NCI-H1417 treated with DMSO at 0.1 percent for 48 hours (cell line): ENCODE measurements at places on chromosomes 16 and 17.

DNA sequence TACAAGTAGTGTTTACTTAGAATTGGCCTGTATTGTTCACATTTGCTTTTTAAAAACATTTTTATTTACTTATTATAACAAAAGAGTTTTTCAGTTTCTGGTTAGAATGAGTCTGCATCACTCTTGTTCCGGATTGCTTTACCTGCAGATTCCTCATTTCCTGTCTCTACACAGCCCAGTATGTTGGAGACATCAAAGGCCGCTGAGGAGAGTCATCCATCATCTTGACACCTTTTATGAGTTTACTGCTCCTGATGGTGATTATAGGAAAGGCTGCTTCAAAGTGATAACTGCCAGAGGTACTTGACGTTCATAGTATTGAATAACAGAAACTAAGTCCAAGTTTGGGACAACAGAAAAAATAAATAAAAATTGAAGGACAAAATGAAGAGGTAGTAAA, 490.5 kb upstream of the CA10 start:
- no peak for DNase-seq

DNA sequence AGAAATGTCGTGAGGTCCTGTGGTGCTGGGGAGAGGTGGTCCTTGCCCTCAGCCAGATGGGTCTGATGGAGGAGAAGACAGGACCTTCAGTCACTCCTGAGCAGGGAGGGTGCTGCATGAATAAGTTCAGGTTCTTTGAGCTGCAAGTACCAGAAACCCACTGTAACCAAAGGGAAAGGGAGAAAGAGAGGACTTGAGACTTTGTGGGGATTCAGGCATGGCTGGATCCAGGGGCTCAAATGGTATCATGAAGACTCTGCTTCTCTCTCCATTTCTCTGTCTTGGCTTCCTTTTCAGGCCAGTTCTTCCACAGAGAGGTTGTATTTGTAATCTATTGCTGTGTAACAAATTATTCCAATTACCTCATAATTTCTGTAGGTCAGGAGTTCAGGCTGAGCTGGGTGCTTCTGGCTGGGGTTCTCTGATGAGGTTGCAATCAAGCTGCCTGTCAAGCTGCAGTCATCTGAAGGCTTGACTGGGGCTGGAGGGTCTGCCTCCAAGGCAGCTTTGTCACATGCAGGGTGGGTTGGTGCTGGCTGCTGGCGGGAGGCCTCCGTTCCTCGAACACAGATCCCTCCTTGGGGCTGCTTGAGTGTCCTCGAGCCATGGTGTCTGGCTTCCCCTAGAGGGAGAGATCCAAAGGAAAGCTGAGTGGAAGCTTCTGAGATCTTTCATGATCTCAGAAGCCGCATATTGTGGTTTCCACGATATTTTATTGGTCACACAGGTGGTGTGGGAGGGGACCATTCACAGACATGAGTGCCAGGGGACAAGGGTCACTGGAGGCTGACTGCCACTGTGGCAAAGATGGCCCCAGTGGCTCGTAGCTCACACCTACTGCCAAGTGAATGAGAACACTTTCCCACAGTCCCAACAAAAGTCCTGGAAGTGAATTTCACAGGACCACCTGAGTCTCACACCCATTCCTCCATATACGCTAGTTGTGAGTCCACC, 5.9 kb upstream of the ADCY7 start:
- DNase-seq, result no peak

DNA sequence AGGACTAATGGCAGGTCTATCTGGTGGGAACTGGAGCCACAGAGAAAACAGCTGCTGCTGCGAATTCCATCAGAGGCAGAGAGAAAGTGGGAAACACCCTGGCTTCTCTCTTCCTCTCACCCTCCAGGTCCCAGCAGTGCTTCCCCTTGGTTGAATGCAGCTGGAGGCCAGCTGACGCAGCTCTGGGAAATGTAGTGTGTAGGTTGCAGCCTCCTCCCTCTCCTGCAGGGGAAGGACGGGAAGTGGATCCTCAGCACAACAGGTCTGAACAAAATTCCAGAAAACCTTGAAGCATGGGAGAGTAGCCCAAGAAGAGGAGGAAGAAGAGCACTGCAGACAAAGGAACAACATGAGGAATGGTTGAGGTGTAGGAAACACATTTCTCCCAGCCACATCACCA, 67.8 kb upstream of the MMP2 start:
- DNase-seq, result no peak

DNA sequence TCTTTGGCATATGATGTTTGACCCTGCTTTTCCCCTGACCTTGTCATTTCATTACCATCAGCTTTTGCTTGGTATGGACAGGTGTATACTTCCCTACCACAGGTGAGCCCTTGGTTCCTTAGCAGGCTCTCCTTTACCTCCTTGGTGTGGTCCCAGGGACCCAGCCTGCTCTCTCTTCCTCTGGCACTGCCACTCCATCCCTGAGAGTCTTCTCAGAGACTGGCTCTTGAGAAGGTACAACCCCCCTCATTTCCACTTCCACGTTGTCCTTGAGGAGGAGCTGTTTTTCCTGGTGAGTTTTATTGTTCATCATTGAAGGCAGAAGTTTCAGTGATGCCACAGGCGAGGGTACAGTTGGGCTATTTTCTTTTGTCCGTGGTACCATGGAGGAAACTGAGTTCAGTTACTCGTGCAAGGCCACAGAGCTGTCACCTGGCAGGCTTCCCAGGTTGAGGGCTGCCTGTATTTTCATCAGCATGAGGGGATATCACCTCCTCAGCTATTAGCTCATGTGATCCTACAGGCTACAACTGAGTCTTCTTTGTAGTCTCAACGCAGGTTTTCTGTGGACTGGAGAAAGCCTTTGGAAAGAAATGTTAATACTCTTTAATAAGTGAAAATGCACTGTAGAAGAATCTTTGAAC, 52.3 kb downstream of the MSI2 start:
- DNase-seq, result no peak

- DNase-seq, result peak; percentile 64
Observed at GRCh38 chr17:80035937-80036714, at the start of gene CCDC40. Gene CCDC40 (plus strand): TSS chr17:80036642. CDS start chr17:80036663, 21 bp downstream.

GRCh38 chr17:61286449-61286848, 113.2 kb upstream of the TBX2 start:
- DNase-seq, result no peak

- peak; percentile 28 for DNase-seq
Observed at GRCh38 chr16:75087375-75087979, 29.1 kb downstream of the LDHD start.

- no peak for DNase-seq
Observed at GRCh38 chr16:57024894-57025680, 35.7 kb downstream of the NLRC5 start.

GRCh38 chr16:66130296-66130905, 236.1 kb upstream of the CDH5 start:
- no peak for DNase-seq

- DNase-seq, result no peak
Observed at GRCh38 chr17:35807371-35808144, 1.7 kb upstream of the TAF15 start.

DNA sequence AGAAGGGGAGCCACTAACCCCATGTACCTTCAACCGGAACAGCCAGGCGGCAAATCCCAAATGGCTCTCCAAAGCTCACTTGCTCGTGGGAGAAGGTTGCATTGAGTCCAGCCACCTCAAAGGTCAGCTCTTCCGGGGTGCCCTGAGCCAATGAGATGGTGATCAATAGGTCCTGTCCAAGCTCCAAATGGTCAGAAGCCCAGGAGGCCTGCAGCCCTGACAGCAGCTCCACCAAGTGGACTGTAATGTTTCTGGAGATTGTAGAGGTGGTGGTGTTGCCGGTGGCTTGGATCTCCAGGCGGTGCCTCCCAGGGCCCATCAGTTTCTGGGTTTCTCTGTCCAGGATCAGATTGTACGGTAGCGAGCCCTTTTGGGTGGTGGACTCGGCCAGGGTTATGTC, 39.9 kb upstream of the BCO1 start:
- DNase-seq, result no peak

DNA sequence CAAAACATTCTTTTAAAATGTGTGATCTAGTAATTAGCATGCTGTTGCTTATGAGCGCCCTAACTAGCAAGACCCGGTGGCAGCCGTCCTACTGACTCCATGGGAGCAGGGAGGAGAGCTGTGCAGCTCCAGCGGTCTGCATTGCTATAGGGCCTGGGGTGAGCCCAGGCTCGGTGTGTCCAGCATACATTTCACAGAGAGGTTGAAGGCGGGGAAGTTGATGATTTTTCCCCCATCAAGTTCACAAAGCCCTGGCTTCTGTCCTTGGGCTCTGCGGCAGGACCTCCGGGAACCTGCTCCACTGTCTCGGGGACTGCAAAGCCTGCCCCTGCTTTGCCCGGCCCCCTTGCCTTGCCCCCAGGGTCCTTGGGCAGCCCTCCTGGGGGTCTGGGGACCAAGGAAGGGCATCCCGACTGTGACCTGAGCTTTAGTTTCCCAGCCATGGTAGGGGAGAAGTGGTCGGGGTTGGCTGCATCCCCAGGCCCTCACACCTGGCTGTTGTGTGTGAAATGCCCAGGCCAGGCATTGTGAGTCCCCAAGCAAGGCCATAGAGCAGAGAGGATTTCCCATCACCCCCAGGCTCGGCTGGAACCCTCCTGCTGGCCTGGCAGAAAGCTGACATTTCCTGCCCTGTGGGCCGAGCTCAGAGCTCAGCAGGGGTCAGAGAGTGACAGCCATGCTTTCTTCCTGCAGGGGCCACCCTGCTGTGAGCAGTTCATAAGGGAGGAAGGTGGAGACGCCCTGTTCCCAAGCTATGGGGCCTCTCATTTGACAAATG, 24.8 kb downstream of the KCNJ12 start:
- DNase-seq, result no peak

DNA sequence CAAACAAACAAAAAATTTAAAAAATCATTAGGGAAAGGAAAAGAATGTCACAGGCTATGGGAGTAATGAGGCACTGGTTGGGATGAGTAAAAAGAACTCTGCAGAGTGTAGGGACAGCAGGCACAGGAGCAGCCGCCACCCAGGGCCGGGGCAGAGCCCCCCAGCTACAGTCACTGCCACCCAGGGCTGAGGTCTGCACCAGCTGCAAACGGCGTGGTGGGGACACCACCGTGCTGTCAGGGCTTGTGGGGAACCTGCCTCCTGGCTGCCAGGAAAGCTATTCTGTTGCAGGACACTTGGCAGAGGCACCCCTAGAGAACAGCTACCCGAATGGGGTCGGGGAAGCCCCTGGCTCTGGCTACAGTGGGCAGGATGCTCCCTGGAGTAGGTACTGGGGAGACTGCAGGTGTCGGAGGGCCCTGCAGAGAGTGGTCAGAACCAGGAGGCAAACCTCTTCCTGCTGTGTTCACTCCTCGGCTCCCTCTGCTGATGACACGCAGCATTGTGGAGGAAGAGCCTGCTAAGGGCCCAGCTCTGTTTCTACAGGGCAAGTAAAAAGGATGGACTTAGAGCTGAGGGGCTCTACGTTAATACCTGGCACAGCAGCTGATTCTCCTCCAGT, 32.3 kb upstream of the CAPN15 start:
- no peak for DNase-seq

DNA sequence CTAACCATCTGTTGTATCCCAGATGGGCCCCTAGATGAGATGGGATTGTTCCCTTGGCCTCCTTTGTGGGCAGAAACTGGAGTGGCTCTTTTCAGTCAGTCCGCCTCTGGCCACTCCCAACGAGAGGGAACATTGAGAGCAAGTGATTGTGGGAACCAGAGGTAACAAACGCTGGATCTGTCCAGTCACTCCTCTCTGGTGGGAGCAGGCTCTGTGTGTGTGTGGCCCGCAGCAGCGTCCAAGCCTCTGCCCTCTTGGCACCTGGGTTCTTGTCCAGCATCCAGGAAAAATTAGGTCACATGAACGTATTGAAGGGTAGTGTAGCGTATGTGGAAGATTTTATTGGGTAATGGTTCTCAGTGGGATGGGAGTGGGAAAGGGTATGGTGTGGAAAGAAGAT, 101.9 kb upstream of the COX10 start:
- no peak for DNase-seq

GRCh38 chr16:86229866-86230656, 280.3 kb upstream of the FOXF1 start:
- no peak for DNase-seq

DNA sequence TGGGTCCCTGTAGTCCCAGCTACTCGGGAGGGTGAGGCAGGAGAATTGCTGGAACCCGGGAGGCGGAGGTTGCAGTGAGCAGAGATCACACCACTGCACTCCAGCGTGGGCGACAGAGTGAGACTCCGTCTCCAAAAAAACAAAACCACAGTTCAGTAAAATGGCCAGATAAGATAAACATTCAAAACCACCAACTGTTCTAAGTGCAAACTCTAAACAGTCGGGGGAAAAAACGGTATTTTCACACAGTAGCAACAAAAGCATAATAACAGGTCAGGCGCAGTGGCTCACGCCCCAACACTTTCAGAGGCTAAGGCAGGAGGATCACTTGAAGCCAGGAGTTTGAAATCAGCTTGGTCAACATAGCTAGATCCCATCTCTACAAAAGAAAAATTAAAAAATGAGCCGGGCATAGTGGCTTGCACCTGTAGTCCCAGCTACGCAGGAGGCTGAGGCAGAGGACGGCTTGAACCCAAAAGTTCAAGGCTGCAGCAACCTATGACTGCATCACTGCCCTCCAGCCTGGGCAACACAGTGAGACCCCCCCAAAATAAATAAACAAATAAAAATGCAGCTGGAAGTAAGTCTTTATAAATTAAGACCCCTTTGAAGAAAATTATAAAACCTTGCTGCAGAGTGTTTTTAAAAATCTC, 10.8 kb upstream of the HASPIN start:
- no peak for DNase-seq

DNA sequence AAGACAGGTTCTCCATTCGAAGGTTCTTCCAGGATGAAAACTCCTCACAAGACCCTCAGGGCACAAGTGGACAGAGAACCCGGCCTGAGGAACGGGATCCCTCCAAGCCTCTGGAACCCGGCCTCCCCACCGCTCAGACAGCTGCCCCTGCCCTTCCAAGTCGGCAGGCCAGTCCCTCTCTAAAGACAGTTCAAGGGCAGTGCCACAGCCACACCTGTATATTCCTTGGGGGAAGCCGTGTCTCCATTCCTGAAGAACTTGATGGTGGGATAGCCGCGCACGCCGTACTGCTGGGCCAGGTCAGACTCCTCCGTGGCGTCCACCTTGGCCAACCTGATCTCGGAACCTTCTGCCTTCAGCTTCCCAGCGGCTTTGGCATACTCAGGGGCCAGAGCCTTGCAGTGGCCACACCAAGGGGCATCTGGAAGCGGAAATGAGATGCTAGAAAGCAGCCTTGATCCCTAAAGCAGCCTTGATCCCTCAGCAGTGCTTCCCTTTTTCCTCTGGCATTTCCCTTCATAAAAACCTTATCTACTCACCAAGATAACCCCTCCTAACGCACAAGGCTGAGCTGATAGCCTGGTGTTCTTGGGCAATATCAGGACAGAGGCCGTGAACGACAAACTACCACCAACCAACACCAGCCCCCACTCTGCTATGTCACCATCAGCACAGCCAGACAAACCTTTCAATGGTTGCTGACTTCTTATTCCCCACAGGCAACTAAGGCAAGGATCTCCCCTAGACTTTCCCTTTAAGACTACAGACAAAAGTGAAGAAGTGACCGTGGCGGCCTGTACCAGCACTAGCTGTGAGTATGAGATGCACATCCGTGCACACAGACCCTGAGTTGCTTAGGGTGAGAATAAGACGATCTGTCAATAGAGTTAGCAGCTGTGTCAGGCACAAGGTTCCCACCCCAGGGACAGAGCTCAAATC, 1.1 kb downstream of the P4HB start:
- no peak for DNase-seq
